NCI-H1694 treated with DMSO at 0.1 percent for 48 hours (cell line): ENCODE measurements at places on chromosomes 12 and 14.

DNA sequence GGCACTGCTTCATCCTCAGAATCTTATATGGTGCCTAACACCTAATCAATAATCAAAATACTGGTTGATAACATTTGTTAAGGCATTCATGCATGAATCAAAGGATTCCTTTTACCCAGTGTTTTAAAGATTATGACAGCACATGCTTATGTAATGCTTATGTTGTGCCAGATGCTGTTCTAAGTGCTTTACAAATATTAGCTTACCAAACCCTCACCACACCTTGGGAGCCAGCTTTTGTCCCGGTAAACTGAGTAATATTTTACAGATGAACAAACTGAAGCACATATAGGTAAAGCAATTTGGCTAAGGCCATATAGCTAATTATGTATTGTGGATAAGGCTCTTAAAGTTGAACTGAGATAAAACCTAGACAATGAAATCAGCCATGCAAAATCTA lies 209.2 kb downstream of the ALX1 start:
- DNase-seq: no peak

DNA sequence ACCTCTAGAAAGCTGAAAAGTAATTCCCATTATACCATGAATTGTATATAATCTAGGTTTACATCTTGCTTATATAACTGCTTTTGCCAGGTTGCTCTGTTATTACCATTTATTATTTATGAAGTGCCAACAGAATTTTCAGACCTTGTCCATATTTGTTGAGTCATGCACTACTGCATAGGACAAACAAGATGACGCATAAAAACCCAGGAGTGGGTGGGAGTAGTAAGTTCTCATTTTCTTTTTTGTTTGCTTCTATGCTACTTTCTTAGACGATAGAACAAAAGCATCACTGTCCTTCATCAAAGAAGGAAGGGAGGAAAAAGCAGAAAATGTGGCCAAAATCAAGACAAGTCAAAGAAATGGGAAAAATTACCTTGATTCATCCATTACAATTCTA lies 119.0 kb upstream of the RASSF8 start:
- DNase-seq: no peak

- no peak for DNase-seq
These were observed 3.7 kb downstream of the KERA start for GRCh38 chr12:91053951-91054715.

DNA sequence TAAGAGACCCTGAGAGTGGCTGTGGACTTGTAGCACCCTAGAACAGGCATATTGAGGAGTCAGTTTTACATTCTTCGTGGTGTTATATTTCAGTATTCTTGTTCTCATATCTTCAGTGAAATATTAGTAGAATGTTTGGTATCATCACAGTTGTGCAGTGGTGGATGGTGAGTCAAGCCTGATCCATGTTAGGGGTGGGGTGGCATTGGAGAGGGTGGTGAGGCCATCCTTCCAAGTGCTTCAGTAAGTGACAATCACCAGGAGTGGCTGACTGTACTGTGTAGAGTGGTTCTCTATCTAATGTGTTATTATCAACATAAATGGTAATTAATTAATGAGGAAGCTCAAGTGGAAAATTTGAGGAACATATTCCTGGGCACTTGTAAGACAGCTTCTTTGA lies 197.7 kb upstream of the SLC16A7 start:
- DNase-seq: no peak

DNA sequence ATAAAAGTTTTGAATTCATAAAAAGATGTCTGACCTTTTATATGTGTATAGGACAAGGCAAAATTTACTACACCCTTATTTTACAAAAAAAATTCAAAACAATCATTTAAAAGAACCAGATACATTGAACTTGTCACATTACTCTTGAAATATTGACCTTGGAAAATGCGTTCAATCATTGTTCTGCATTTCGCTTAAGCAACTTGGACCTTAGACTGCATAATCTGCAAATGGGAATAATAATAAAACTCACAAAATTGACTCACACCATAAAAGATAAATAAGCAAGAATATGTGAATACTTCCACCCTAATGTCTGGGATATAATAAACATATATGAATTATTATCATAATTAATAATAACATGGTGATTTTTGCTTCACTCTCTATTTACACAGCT lies 69.4 kb upstream of the PTPRB start:
- no peak for DNase-seq

GRCh38 chr14:94145902-94146527 lies 16.6 kb upstream of the IFI27L2 start:
- DNase-seq: peak; percentile 39

GRCh38 chr14:67242168-67242420 lies 859 bp downstream of the PALS1 start:
- DNase-seq: no peak

DNA sequence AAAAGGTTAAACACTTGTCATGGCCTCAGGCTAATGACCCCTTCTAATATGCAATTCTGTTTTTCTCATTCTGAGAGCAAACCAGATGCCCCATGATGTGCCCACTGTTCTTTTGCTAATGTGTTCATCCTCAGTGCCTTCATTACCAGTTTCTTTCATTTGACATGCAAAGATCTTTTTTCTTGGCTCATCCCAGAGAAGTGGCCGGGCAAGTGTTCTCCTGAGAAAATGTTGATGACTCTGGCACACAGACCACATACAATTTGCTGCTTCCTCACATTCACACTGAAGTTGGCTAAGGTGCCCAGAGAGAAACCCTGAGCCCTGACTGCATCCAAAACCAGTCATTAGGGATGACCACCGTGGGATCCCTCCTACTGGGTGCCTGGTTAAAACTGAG lies 833.3 kb downstream of the DIO2 start:
- no peak for DNase-seq

DNA sequence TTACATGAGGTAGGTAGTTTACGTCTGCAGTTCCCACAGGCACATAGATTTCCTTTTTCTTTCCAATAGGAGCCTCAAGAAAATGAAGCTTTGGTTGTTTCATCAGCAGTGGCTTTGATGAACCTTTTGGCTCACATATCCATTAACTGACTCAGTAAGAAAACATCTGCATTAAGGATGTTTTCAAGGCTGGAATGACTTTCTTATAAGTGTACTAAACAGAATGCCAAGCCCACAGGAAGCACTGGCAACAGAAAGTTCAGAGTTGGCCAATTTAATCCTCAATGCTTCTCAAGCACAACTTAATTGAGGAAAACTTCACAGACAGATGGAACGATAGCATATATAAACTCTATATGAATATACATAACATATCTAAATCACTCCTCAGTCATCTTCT lies 63.5 kb downstream of the ST8SIA1 start:
- no peak for DNase-seq

- no peak for DNase-seq
These were observed 12.1 kb upstream of the GPX2 start for GRCh38 chr14:64954491-64955240.

DNA sequence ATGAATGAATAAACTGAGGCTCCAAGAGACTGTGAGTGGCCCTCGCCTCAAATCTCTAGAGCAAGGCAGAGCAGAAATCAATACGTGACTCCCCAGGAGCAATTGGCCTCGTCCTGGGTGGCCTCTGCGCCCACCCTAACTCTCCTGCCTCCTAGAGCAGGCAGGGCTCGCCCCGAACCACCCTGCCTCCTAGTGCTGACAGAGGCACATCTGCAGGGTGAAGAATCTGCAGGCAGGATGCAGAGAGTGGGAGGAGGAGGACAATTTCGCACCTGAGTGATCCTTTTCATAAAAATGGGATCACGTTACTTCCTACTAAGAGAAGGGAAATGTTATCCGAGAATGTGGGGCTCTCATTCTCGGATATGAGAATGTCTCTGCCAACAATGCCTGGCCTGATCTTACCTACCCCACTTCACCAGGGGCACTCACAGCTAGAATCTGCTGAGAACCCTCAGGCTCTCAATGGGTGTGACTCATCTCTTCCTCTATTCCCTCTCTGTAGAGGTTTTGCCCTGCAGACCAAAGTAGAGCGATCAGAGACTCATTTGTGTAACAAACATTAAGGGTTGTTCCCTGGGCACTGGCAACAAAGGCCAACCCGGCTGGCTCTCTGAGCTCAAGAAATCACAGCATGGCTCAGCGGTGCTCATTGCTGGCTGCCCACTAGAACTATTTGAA lies 61.7 kb upstream of the BCL2L14 start:
- DNase-seq: peak; percentile 62

- DNase-seq: no peak
These were observed 2.3 kb downstream of the KRT5 start for GRCh38 chr12:52517888-52518287.

- no peak for DNase-seq
These were observed 276.8 kb downstream of the ADGRD1 start for GRCh38 chr12:131230340-131231031.

DNA sequence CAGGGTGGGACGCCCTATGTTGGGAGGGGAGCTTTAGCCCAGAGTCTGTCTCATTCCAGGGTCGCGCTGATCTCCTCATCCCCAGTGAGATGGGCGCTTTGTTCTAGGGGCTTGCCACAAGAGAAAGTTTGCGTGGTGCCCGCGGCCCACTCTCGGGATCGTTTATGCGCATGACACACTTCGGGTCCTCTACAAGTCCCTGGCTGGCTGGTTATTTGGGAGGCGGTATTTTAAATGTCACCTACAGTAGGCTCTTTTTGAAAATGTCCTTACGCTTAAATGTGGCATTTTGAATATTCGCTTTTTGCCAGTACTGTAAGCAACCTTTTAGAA lies 541 bp downstream of the GOLT1B start:
- DNase-seq: no peak

DNA sequence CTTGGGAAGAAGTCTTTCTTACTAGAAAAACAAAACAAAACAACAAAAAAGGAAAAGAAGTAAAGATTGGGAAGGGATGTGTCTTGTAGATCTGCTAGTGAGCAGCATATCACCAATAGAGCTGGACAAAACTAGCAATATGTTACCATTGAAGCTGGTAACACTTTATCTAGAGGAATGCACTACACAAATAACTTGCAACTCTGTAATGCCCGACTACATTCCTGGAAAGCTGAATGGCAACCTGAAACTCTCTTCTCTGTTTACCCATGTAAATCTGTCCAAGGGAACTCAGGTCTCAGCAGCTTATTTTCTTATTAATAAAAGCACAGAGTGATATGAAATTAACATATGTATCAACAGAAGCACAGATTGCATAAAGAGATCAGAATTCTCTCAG lies 624.4 kb downstream of the KCNH5 start:
- DNase-seq: no peak

DNA sequence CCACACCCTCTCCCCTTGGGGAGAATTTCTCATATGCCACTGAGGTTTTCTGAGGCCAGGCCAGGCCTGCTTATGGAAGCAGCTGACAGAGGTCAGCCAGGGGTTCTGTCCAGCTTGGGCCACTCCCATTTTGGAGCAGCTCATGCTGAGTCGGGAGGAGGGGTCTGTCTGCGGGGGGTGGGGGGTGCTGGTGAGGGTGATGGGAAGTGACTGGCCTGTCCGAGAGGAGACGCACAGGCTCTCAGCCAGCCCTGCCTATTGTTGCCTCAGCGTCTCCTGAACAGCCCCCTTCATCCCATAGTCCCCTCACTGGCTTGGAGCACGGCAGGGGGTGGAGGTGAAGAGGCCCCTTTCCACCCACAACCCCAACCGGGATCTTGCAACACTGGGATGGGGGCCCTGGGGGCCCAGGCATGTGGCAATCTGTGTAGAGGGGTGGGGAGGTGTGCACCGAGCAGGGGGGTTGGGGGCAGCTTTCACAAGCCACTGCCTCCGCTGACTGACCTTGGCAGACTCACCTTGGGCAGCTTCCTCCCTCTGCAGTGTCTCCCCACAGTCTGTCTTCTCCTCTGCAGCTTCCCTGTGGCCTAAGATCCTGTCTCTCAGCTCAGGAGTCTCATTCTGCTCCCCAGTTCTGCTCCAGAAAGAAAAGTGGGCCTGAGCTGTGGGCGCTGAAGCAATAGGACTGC lies 5.5 kb downstream of the CEBPE start:
- no peak for DNase-seq

DNA sequence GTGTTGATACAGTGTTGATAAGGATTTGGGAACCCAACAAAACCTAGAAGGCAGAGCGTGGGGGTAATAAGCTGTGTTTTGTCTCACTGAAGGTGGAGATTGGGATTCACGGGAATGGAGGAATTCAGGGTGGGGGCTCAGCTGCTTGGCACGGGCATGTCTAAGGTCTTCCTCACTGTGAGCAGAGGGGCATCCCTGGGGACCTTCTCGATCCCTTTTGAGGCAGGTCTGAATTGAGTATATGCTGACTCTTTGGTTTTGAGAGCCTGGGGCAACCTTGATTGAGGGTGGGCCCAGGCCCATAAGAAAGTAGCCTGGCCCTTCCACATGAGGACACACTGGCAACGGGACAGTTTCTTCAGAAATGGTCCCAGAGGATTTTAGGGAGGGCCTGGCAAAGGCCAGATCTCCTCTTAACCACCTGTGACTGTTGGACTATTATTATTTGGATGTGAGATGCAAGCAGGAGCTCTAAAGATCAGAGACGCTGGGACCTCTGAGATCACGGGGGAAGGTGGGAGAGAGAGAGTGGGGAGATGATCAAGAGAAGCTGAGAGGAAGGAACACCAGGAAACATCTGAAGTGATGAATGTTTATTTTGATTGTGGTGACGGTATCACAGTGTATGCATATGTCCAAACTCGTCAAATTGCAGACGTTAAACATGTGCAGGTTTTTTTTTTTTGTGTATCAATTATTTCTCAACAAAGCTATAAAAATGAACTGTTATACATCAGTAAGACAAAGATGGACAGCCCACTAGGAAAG lies 48.4 kb downstream of the SMIM41 start:
- DNase-seq: no peak

- DNase-seq: peak; percentile 7
These were observed 11.1 kb upstream of the KRT7 start for GRCh38 chr12:52221912-52222457.

GRCh38 chr14:96914571-96915128 lies 117.5 kb downstream of the VRK1 start:
- peak; percentile 97 for DNase-seq

- no peak for DNase-seq
These were observed 24.6 kb upstream of the PPFIBP1 start for GRCh38 chr12:27499377-27499776.

DNA sequence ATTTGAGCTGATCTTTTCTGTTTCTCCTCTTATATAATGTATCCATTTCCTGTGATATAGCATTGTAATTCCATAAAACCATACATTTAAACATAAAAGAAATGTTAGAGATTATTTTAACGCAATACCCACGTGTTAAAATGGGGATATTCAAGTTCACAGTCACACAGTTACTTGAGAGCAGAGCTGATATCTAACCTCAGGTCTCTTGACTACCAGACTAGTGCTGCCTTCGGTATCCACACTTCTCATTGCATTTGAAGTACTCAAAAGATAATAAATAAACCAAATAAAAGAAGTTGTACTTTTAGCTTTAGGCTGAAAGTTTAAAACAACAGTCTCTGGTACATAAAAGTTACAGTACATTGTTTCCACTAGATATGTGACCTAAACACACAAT lies 2.9 kb downstream of the CLECL1 start:
- no peak for DNase-seq

GRCh38 chr12:2288001-2288400 lies 235.2 kb downstream of the CACNA1C start:
- no peak for DNase-seq

GRCh38 chr14:104830781-104831180 lies 29.9 kb downstream of the ZBTB42 start:
- DNase-seq: no peak

GRCh38 chr12:107545737-107546353 lies 139.8 kb upstream of the PWP1 start:
- DNase-seq: no peak
